NCI-H2081 treated with DMSO at 0.1 percent for 48 hours (cell line): ENCODE measurements at places on chromosomes 5 and 9.

GRCh38 chr9:21758540-21758939, 43.9 kb upstream of the MTAP start:
- no peak for DNase-seq

DNA sequence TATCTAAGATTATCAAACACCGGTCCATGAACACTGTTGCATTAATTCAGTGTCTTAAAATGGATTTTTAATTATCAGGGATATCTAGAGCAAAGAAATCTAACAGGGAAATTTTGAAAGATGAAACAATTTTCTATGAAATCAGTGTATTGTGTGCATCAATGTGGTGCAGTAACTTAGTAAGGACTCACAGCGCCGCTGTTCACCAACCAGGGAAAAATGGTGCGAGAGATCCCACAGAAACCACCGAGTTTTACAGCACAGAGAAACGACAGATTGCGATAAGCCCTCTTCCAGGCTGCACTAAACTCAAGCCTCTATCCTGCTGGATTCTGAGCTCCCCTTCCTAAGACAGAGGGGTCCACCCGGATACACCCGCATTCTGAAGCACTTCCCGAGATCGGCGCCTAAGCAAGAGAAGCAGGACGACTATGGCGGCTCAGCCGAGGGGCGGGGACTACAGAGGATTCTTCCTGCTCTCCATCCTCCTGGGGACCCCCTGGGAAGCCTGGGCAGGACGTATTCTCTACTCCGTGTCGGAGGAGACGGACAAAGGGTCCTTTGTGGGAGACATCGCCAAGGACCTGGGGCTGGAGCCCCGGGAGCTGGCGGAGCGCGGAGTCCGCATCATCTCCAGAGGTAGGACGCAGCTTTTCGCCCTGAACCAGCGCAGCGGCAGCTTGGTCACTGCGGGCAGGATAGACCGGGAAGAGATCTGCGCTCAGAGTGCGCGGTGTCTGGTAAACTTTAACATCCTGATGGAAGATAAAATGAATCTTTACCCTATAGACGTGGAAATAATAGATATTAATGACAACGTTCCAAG, at the start of gene PCDHGA7:
TSS of gene PCDHGA7 (plus strand) at position 274 of the 826 bp plus-strand sequence. CDS start at position 432, 158 bp downstream.
- DNase-seq, result no peak

DNA sequence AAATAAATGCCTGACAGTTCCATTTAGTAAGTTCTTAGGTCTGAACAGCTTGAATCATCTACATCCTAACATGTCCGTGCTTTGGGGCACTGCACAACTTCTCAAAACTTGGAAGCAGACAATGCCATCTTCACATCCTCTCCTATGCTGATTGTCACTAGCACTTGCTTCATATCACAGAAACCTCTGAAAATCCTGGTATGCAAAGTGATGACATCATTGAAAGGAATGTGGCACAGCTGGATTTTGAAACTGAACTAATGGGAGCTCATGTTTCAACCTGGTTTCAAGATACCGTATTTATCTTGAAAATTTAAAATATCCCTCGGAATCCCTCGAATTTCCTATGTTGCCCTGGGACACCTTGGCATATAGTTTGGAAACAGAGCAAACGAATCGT, 490.2 kb upstream of the DAP start:
- no peak for DNase-seq

GRCh38 chr5:1638658-1639400, 115.1 kb upstream of the LPCAT1 start:
- no peak for DNase-seq

GRCh38 chr5:91264311-91265051, 118.6 kb downstream of the ARRDC3 start:
- DNase-seq, result no peak

DNA sequence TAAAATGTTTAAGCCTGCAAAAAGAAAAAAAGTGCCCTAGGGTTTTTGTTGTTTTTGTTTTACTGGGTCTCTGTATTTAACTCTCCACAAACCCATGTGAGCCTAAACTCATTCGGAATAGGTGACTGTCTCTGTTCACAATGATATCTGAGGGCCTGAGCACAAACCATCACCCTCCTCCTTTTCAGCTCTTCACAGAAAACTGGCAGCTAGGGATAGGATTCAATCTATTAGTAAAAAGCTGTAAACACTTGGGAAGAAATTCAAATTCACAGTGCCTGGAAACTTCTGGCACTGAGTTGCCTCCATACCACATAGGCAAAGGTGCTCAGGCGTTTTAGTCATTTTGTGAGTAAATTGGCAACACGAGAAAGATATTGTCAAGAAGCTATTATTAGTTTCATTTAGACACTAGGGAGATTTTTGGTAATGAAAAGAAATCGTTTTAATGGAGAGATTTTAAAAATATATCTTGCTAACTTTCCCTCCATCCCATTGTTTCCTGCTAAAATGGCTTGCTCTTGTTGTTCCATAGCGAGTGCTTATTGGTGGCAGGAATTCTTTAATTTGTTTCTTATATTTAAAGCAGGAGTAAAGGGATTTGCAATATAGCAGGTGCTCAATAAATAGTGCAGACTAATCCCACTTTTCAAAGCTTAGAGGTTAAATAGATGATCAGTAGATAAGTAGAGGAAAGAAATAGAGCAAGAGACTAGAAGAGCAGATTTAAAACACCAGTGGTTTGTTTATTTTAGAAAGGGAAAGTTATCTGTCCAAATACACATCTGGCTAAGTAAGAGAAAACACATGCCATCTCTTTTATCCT, 9.7 kb downstream of the FOXD1 start:
- no peak for DNase-seq

DNA sequence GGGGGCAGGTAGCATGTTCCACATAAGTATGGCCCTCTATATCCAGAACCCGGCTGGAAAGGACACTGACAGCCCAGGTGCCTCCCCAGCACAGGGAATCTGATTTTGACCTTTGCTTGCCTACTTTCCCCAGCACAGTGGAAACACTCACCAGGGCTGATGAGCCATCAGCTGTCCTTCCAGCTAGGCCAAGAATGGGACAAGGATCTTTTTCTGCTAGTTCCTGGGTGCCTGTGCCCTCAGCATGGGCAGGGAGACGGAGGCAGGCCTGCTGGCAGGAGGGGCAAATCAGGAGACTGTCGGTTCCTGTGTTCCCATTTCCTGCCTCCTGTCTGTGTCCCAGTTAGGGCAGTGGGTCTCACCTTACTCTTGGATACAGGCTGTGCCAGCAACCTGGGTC, 1.1 kb downstream of the CYFIP2 start:
- no peak for DNase-seq

GRCh38 chr5:111463311-111463710, 49.0 kb downstream of the STARD4 start:
- DNase-seq, result no peak

DNA sequence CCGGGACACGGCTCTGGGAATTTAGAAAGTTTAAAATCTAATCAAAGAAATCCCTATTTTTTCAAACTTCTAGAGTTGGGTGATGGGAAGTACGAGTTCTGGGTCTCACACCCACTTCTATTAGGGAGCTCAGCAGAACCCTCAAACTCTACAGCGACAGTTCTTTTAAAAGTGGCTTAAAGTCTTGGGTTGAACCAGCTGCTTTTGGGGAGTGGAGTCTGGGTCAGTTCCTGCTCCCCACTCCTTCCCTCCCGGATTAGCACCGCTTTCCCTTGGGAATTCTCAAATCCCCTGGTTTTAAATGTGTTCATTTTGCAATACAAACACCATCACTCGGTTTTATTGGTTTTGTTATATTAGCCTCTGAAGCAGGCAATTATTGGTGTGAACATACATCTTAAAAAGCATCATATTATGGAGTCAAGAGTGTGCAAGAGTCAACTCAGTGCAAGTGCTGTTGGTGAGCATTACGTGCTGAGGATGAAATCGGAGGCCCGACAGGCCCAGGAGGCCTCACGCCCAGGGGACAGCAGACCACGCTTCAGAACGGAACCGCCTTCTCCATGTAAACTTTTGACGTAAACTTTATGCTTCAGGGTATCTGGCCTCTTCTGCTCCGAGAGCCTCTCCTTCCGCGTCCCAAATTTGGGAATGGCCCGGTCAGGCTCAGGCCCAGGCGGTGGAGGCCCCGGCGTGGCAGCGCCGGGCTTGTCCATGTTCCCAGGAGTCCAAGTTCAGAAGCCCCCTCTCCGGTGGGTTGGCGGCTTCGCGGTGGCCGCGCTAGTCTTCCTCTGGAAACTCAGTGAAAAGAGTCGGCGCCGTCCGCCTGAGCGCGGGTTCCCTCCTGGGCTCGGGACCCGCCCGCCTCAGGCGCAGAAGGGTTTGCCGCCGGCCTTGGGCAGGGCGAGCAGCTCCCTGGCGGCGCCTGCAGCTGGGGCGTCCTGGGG, 5.3 kb downstream of the IRX4 start:
- DNase-seq, result no peak

DNA sequence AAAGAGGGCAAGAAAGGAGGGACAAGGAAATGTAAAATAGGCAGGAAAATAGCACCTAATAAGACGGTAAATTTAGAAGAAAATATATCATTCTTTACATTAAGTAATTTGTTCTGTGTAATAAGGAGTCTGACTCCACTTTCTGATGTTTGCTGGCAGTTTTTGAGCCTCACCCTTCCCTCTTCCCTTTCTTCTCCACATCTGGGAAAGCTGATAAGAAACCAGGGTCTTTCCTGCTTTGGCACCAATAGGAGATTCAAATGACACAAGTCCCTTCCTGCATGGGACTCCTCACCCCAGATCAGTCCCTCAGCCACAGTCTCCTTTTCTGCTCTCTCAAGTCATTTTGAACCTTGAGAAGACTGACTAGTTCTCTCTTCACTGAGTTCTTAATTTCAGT, 31.2 kb upstream of the LECT2 start:
- no peak for DNase-seq

DNA sequence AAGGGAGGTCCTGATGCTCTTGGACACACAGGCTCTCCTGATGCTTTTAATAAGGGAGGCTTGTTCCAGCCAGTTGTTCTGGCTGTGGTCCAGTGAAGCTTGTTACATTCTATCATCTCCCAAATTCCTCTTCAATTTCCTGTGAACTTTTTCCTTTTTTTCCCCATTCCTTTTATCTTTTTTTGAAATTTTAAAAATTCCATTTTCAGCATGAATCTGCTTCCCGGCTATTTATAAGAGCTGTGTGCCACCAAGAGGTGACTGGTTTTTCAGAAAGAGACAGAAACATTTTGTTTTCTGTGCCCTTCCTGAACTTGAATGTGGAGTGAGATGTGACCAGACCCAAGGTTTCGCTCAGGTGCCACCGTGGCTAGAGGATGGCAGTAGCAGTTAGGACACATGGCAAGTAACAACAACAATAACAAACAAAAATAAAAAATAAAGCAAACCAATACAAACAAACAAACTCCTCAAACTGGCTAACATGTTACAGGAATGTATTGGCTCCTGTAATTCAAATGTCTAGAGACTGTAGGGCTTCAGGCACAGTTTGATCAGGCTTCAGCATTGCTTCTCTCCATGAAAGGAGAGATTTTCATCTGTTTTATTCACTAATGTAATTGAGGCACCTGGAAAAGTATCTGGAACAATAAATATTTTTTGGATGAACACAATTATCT, 121.1 kb downstream of the BOD1 start:
- DNase-seq, result no peak

DNA sequence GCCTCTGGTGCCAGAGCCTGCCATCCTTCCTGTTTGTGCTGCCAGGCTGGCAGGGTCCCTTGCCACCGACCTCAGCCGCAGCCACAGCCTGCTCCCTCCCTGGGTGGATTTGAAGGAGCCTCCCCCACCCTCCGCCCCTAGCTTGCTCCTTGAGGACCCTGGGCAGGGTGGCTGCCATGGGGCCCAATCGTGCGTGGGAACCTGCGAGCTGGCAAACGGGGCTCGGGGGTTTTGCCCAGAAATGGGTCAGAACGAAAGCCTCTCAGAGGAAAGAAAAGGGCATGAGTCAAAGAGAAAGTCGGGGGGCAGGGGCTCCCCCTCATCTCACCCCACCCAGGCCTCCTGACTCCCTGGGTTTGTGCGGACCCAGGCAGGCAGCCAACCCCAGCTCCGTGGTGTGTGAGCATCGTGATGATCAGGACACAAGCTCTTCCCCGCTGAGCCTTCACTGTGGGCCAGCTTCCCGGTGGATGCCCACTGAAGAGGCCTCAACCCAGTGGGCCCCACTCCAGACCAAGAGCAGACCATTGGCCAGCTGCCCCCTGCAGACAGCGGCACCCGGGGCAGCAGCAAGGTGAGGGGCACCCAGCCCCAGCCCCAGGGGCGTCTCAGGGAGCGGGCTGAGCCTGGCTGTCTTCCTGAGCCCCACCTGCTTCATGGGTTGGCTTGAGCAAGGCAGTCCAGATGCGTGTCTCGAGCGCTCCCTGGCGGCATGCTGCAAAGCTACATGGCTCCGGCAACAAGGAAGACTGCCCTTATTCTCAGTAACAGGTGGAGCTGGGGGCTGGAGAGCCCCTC, 3.0 kb upstream of the FUT7 start:
- peak; percentile 31 for DNase-seq

- DNase-seq, result no peak
Measured at GRCh38 chr9:89926691-89927220, 321.9 kb downstream of the GADD45G start.

DNA sequence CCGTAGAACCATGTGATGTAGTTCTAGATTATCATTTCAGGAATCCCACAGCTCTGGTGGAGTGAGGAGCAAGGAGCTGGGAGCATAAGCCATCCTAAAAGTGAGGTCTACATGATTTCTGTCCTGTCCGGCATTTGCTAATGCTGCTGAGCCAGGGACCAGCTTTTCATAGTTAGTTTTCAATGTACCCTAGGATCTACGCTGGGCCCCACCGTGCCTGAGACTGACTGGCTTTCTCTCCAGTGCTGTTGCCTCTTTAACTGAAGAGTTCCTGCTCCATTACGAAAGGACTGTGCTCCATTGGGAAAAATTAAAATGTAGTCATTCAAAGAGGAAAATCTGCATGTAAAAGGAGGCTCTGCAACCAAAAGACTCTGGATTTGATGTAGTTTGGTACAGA, 634.8 kb downstream of the DMRTA1 start:
- no peak for DNase-seq

GRCh38 chr5:14611737-14612136, 30.1 kb downstream of the OTULINL start:
- DNase-seq, result no peak

- no peak for DNase-seq
Measured at GRCh38 chr5:41087461-41087860, 16.3 kb upstream of the MROH2B start.

DNA sequence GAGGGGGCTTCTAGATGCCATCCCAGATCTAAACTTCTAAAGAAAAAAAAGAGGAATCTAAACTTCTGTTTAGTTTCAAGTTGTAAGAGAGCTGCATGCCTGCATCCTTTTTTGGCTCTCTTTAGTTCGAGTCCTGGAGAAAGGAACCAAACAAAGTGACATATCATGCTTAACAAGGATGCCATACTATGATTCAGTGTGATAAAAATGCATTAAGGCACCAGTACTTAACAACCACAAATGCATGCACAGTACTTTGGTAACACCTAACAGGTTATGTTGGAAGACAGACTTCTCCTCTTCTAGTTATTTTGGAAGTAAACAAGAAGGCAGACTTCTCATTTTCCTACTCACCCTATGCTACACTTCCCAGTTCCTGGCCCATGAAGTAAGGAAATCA, 27.3 kb downstream of the NME5 start:
- DNase-seq, result no peak

GRCh38 chr5:2297991-2298390, 415.3 kb upstream of the IRX4 start:
- no peak for DNase-seq

GRCh38 chr5:59357381-59357977, 536.0 kb downstream of the PDE4D start:
- no peak for DNase-seq
